ENCODE measurements at places on chromosomes 2 and 18.

- DNase-seq, result no peak
Observed at GRCh38 chr18:52902188-52902587, 562.2 kb downstream of the DCC start.

DNA sequence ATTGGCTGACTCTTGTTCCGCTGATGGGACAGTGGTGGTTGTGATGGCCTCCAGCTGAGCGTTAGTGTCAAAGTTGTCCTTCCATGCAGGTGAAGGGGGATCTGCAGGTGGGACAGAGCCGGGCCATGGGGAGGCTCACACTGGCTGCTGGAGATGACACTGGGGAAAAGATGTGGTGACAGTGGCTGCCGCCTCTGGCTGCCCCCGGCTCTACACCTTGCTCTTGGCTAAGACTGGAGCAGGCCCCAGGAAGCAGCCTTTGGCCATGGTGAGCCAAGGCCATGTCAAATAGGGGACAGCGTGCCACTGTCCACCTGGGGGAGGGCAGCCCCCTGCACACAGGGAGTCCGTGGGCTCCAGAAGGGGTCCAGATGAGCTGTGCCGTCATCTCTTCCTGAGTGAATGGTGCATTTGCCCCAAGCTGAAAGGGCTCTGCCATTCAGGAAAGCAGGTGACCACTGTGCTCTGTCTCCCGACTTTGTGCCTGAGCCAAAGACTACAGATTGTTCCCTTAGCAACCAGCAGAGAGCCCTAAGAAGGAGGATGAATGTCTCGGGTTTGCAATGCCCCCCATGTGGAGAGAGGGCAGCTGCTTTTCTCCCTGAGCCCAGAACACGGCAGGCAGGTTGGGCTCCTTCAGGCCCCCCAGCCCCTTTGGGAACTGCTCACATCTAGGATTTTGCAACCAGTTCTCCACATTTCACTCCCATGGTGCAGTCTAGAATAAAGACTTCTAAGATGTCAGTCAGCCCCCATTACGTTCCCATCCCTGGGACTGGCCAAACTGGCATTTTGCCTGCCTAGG is 79.1 kb upstream of the BCL2L11 start:
- DNase-seq, result no peak

DNA sequence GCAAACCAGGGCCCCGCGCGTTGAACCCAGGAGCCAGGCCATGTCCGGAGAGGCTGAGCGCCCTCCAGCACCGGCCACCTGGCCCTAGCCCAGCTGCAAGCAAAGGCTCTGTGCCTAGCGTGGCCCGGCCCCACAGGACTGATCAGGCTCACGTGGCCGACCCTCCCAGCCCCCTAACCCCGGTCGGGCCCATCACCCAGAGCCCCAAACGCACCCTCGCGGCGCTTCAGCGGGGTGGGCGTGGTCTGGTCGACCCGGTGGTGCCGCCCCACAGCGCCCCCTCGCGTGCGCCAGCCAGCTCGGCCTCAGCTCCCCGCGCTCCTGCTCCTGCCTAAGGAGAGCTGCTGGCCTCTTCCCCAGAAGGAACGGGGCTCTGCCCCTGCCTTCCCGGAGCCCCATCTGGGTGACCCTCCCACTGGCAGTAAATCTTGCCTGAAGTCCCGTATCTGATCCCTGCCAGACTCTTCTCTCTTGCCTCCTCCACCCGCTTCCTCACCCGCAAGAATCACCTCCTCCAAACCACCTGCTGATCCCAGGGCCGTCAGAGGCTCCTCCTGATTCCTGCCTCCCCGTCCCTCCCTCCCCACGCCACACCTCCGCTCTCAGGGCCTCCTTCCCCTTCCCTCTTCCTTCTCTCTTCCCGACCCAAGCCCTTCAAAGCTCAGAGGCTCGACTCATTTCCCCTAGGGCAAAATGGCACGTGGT is 12.3 kb upstream of the TEX51 start:
- DNase-seq, result peak; percentile 9

DNA sequence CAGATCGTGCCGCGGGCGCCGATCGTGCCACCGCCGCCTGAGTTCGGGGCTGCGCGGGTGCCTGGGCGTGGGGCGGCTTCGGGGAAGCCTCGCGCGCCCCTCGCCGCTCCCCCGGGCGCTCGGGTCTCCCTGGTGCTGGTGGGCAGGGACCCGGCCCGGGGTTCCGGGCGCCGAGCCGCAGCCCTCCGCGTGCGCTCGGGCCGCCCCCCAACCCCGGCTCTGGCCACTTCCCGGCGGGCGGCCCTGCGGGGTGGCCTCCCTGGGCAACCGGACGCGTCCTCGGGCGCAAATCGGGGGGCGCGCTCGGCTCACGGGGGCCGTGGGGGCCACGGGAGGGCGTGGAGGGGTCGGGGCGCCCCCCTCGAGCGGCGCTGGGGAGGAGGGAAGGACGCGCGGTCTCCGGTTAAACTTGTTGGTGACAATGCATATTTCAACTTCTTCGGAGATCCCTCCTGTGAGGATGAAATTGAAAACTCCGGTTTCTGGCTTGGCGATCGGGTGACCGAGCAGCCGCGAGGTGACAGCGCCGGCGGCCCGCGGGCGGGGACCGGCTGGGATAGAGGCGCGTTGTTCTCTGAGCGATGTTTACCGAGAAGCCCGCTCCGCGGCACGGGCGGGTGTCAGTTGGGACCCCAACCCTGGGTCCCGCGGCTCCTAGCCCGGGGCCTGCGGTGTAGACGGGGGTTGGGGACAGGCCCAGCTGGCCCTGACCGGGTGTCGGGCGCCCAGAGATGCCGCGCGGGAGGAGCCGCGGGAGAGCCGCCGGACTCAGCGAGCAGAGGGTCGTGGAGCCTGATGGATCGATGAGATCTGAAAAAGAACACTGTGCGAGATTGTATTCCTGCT is 676 bp downstream of the SH3BP4 start:
- DNase-seq, result no peak

DNA sequence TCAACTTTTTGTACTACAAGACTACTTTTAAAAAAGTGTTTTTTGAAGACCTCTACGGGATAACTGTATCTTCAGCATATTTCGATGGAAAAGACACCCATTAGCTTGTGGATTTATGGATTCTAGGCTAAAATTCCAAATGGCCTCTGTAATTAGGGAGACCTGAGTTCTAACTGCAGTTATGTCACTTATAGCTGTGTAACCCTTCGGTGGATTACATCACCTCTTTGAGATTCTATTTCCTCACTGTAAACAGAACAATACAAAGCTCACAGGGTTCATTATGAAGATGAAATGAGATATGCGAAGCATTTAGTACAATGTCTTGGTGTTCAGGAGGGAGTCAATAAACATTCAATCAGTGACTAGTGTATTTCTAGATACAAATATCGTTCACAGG is 24.2 kb downstream of the LMAN2L start:
- no peak for DNase-seq

Measured in stimulated activated CD8-positive, alpha-beta memory T cell treated with anti-CD3 and anti-CD28 coated beads, Interleukin-7, amount 100 ng/mL, for 24 hours (primary cell).